ENCODE measurements at places on chromosomes 7 and 10.

DNA sequence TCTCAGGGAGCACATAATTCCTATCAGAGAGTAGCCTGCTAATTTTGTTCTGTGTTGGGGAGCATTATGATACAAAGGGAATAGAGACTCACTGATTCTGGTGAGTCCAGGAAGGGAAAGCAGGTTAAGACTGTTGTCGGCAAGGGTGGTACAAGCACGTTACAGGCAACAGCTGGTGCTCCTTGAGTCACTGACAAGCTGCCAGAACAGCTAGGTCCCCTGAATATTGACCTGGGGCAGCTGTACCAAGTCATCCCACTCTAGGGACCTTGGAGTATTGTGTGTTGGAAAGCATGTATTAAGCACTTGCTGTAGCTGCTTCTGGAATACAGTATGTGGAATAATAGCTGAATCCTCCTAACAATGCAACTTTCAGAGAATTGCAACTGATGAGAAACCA, 37.0 kb upstream of the GLCCI1 start:
- DNase-seq = no peak

GRCh38 chr7:4074407-4074806, 607.7 kb upstream of the FOXK1 start:
- no peak for DNase-seq

- DNase-seq = no peak
These were observed 51.3 kb upstream of the MAGI2 start for GRCh38 chr7:79504607-79505389.

GRCh38 chr10:23344241-23344841, at the start of gene C10orf67:
C10orf67 (minus strand) TSS chr10:23344797; CDS start chr10:23344774, 23 bp downstream.
- DNase-seq = peak; percentile 15

DNA sequence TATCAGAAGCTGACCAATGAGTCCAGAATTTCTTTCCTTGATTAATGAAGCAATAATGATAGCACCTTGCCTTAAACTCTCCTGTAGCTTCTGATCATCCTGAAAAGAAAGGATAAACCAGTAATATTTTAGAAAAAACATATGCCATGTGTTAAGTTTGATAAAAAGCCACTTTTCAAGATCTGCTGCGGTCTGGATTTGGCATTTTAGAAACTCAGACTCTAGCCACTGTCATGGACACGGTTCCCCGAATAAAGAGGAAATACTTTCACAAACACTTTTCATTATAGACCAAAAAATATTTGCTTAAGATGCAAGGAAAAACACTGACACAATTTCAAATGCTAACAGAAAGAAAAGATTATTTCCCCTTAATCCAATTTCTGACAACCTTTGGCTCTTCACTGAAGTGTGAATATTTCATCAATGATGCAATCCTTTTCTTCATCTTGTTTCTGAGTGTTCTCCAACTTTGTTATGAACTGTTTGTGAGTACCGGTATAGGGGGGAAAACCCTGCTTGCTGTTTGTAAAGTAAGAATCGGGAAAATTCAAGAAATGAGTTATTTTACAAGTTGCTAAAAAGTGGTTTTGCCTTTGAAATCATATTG, 329.5 kb downstream of the CRPPA start:
- no peak for DNase-seq

DNA sequence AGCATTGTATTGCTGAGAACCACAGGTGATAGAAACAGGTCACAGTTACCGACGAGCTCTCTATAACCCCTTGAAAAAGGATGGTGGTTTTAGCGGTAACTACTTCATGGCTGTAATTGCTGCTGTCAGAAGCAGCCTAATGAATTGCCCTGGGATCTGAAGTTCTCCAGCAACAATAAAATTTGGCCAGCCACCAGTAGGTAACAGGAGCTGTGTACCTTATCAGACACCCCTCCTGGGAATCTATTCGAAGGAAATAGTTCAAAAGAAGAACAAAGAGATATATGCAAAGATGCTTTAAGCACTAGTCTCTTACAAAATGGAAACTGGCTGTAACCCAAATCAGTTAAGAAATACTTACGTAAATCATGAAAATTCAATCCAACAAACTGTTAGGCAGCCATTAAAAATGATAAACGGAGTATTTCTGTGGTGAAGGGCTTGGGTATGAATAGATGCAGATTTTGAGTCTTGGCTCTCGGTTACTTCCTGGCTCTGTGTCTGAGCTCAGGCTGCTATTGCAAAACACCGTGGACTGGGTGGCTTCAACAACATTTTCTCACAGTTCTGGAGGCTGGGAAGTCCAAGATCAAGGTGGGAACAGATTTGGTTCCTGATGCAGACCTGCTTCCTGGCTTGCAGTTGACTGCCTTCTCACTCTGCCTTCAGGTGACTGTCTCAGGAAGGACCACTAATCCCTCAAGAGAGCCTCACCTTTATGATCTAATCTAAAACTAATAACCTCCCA, 1.6 kb downstream of the MSRB2 start:
- peak; percentile 78 for DNase-seq

DNA sequence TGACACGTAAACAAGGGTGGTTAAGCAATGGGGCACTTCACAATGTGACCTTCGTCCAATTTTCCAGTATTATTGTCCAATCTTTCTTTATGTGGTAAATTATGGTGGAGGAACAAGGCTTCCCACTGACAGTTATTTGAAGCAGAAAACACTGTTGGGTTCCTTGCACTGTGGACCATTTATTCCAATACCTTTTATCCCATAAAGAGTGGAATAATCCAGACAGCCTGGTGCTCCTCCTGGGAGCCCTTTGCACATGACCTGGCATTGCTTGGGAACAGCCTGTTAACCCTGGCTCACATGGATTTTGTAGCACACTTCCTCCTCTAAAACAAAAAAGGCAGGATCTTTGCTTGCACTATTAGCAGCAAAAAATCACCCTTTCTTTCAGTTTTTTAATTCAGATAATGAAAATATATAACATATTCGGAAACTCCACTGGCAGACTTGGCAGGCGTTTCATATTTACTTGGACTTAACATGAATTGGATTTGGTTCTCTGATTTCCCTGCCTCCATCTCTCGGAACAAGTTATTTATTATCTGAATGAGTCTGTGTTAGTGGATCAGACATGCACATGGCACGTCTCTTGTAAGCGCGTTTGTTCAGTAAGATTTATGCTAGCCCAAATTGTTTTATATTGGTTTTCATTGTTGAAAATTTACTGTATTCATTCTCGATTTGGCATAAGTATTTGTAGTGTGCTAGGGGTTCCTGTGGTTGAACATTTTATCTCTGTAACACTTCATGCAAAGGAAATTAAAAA, 59.3 kb downstream of the BMPER start:
- no peak for DNase-seq

GRCh38 chr10:97517778-97518300, 19.1 kb downstream of the UBTD1 start:
- no peak for DNase-seq
